ENCODE measurements at places on chromosomes 2 and 18.

DNA sequence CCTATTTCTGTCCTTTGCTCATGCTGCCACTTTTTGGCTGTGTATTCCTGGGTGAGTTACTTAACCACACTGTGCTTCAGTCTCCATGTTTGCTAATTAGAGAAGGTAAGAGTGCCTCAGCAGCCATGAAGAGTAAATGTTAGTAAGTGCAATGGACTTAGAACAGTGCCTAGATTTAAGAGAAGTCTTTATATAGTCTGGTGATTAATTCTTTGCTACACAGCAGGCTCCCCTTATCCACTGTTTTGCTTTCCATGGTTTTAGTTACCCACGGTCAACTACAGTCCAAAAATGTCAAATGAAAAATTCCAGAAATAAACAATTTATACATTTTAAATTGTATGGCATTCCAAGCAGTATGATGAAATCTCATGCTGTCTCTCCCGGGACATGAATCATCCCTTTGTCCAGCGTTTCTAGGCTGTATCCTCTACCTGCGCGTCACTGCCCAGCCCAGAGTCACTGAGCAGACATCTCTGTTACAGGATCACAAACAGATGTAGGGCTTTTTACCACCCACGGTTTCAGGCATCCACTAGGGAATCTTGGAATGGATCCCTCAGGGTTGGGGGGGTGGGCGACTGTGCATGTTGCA, 91.0 kb downstream of the CTIF start:
- DNase-seq: no peak

- DNase-seq: no peak
Observed at GRCh38 chr2:231245249-231246094, 47.0 kb downstream of the ARMC9 start.

GRCh38 chr18:3604498-3605408, 154.8 kb downstream of the TGIF1 start:
- DNase-seq: no peak

DNA sequence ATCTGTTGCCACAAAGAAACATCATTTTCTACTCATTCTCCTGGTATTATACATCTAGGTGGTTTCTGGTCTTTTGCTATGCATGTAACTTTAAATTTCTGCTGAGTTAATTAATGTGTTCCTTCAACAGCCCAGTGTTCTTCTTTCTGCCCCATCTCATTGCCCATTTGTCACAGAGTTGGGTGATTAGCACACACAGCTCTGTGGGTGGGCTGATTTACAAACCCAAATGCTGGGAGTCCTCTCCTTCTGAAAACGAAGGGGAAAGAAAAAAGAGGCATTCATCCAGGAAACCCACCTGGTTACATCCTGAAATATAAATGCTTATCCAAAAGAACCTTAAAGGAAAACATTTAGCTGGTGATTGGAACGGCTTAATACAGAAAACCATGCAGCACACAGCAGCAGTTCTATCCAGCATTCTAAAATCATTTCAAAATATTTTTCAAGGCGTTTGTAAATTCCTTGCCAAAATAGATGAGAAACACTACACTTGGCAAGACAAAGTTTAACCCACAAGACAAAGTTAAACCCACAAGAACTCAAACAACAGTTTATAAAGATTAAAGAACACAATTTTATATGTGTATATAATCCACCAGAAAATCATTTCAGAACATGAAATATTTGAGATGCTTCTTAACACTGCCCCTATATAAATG, 177.9 kb downstream of the ANTXR1 start:
- no peak for DNase-seq

DNA sequence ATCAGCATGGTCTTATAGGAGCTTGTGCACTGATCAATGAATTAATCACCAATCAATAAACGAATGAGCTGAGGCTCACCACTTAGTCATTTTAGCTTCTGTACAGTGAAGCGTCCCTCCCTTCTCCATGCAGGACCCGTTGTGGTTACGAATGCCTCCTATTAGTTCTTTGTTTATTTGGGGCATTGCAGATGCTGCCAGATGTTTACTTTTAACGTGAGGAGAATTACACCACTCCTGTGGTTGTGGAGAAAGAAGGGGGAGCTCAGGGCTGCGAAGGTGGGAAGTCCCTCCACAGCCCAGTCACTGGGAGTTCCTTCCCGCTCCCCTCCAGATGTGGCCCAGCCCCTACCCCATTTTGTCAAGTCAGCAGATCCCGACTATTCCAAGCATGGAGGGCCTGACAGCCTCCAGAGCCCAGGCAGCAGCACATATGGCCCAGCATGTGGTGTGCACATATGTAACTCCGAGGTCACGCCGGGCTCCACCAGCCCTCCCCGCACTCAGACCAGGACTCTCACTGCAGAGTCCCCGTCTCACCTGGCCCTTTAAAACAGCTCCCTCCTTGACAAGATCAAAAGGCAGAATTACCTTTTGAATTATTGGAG, 20.9 kb downstream of the PKDCC start:
- no peak for DNase-seq

DNA sequence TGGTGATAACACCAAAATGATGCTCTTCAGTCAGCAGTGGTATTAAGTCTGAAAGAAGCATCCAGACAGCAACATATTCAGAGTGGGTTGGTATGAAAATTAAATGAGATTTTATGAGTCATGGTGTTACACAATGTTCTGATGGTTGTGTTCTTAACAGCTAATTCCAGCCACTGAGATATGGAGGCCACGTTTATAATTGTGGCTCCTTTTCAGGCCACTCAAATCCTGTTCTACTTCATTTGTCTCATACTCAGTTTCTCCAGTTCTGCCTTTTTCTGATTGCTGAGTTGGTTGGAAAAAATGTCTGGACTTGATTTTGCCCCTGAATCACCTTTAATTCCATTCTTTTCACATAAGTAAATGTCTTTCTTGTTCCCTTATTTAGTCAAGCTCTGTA, 162.7 kb upstream of the COL3A1 start:
- DNase-seq: no peak

DNA sequence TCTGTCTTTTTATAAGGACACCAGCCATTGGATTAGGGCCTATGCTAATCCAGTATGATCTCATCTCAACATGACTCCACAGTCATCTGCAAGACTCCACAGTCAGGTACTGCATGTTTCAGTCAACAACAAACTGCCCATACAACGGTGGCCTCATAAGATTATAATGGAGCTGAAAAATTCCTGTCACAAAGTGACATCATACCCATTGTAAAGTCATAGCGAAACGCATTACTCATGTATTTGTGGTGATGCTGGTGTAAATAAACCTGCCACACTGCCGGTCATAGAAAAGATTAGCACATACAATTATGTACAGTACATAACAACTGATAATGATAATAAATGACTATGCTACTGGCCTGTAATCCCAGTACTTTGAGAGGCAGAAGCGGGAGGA, 102.2 kb downstream of the TEX51 start:
- DNase-seq: no peak

GRCh38 chr2:80363791-80364349, 59.3 kb upstream of the LRRTM1 start:
- DNase-seq: no peak

- no peak for DNase-seq
Observed at GRCh38 chr2:195489101-195489500, 167.9 kb upstream of the SLC39A10 start.

DNA sequence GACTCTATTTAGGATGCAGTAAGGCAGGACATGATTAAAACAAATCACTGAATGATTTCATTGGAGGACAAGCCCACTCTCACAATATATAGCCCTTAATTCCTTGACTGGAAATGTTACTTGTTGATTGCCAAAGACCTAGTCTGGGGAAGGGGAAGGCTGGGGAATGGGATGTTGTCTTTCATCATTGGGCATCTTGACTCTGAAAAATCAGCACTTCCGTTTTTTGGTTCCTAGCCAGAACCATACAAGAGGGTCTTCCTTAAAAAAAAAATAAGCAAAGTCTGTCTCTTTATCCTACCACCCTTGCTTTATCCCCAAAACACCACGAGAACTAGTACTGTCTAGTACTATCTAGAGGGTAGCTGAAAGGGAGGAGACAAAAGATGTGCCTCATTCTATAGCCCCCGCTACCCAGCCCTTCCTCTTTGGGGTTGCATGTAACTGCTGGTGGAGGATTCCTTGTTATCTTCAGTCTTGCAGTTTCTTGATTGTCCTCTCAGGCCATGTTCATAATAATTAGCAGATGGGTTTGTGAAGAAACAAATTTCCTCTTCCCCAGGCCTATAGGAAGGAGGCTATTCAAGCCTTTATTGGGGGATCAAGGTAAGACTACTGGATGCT, 55.8 kb downstream of the NEMP2 start:
- DNase-seq: no peak

DNA sequence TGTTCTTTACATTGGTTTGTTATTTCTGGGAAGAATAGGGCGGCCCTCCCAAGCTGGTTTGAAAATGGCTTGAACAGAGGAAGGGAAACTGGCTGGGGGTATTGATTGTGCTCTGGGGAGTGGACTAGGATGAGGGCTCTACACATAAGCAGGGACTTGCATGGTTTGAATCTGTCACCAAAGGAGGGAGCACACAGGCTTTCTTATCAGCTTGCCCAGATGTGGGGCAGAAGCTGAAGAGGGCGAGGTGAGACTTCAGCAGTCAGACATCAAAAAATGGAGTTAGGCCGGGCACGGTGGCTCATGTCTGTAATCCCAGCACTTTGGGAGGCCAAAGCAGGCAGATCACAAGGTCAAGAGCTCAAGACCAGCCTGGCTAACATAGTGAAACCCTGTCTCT, 7.2 kb upstream of the RAB12 start:
- no peak for DNase-seq

DNA sequence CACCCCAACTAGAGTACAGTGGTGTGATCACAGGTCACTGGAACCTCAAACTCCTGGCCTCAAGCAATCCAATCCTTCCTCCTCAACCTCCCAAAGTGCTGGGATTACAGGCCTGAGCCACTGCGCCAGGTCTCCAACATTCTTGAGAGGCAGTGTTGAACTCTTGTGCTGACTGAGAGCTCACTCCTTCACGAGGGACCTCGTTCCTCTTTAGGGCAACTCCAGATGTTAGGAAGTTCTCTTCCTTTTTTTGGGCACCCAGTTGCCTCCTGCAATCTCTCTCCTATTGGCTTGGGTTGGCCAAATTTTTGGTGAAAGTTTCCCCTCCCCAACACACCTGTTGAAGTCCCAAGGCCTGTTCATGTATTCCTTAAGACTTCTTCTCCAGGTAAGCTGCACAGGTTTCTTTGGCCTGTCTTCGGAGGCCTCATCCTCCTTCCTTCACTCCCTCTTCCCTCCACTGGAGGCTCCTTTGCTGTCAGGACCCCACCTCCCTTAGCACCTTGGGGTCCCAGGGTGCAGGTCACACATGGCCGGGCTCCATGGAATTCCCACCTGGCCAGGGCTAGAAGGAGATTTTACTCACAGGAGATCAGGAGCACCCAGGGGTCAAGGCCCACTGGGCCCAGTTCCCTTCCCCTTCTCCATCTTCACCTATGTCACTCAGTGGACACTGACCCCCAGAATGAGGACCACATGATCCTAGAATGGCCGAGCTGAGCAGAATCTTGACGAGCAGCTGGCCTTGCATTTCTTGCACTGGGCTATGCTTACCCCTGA, 94.6 kb upstream of the SMAD2 start:
- DNase-seq: no peak

GRCh38 chr2:25042321-25043240, 705 bp downstream of the EFR3B start:
- no peak for DNase-seq

- DNase-seq: no peak
Observed at GRCh38 chr2:121897335-121897970, 142.0 kb downstream of the TSN start.

GRCh38 chr18:63949068-63949737, at the start of gene HMSD:
Gene HMSD (plus strand): TSS chr18:63949301. CDS start chr18:63953456, 4,155 bp downstream.
- no peak for DNase-seq

- no peak for DNase-seq
Observed at GRCh38 chr2:96616128-96616527, 22.0 kb downstream of the KANSL3 start.

DNA sequence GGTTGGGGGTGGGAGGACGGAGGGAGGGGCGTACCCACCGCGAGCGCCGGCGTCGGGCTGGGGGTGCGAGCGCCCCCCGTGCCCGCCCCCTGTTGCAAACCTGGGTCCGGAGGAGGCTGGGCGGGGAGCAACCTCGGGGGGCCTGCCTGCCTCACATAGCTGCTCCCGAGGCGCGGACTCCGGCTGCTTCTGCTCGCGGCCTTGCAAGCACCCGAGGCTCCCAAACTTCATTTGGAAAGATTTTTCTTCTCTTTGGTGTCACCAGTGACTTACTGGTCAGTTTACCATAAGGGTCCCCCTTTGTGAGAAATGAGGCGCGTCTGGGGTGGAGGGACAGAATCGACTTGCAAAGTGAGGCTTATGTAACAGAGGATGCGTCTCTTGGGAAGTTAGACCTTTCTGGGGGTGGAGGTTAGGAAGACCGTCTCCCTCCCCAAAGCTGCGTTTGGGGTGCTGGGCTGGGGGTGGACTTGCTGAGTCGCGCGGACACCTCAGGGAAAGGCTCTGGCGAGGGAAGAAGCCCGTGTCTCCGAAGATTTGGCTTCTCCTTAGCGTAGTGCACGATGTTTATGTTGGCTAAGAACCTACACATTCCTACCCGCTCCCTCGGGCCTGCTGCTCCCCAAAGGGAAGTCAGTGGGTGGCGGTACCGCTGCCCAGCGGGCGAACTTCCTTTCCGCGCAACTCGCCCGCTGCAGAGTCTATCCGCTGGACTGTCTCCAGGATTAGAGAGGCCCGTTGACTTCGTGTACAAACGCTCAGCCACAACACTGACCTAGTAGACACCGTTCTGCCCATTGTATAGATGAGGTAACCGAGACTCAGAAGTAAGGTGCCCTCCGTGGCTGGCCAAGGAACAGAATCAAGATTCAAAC, 559 bp downstream of the TMEM37 start:
- DNase-seq: no peak

DNA sequence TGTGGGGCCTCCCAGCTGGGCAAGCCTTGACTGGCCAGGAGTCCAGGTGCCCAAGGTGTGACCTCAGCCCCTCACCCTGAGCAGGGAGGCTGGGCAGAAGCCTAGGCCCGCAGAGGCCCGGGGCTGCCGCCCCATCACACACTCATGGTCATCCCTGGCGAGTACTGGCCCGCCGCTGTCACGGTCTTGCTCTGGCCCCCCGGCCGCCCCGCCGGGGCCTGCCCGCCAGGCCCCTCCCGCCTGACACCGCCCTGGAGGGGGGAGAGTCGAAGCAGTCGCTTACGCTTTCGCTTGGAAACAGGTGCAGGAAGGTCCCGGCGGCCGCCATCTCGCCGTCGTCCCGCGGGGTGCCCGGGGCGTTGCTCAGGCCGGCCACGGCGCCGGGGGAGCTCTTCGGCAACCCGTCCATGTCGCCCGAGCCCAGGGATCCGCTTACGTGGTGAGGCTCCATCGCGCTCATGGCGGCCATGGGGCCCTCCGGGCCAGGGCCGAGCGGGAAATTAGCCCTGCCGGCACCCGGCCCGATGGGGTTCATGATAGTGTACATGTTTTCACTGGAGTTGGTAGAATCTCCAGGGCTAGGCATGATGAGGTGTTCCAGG, 26.6 kb upstream of the ANKRD62 start:
- no peak for DNase-seq

All from stimulated activated CD8-positive, alpha-beta memory T cell treated with anti-CD3 and anti-CD28 coated beads, Interleukin-15, amount 100 ng/mL, for 24 hours (primary cell).